ENCODE measurements at places on chromosomes 11 and 22.

DNA sequence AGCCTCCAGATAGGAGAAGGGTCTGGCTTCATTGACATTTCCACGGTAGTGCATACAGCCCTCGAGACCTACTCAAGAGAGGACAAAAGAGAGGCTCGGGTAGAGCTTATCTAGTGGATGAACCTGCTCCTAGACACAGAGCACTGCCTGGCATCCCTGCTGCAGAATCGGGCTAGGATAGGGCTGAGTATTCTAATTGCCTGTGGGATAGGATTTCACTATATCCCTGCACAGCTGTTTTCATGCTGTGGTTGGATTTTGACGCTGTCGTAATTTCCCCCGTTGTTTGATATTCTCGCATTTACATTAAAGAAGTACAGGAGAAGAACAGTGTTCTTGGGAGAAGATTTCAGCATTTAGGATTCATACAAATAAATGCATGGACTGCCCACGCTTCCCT, 107.8 kb downstream of the KIRREL3 start:
- DNase-seq: no peak

- DNase-seq: no peak
These were observed 240.2 kb downstream of the TBC1D22A start for GRCh38 chr22:47002692-47003091.

- no peak for DNase-seq
These were observed 73.6 kb downstream of the CSTPP1 start for GRCh38 chr11:47010179-47010578.

DNA sequence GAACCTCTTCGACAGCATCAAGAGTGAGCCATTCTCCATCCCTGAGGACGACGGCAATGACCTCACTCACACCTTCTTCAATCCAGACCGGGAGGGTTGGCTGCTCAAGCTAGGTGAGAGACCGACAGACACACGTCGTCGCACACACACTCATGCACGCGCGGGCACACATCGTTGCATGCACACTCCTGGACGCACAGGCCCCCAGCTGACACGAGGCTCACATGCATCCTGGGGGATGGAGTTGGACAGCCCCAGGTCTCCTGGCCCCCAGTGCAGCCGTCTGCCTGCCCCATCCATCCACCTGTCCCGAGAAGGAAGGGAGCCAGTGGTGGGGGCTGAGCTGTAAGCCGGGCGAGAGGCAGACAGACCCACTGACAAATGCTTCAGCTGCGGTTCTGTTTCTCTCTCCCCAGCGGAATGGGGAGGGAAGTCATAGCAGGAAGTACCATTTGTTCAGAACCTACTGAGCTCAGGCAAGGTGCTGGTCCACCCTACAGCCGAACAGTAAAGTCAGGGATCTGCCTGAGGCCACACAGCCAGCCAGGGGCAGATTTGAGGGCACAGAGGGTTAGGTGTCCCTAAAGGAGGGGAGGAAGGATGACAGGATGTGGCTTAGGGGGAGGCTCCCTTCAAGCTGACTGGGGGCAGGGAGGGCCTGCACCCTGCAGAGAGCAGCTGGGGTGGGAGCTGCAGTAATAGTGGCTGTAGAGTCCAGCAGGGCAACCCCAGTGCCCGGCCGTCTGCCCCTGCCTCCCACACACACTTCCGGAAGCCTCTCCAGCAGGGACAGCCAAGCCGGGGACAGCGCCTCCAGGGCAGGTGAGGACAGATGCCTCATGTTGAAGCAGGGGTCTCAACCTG, 27.1 kb downstream of the CYTH4 start:
- DNase-seq: no peak

DNA sequence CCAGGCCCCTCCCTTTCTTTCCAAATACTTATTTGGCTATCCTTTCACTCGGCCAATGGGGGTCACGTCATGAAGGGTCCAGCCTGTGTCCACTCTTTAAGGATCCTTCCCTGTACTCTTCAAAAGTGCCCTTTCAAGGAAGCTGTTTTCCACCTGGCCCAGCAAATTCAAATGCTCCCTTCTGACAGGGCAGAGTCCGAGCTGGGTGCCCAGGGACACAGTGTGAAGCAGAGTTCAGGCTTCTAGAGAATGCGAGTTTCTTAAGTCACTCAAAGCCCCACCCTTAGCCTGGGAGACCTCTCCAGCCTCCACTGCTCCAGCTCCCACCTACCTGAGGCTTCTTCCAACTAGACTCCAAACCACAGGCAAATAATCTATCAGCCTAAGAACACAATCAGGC, 5.5 kb upstream of the APOA1 start:
- DNase-seq: no peak

DNA sequence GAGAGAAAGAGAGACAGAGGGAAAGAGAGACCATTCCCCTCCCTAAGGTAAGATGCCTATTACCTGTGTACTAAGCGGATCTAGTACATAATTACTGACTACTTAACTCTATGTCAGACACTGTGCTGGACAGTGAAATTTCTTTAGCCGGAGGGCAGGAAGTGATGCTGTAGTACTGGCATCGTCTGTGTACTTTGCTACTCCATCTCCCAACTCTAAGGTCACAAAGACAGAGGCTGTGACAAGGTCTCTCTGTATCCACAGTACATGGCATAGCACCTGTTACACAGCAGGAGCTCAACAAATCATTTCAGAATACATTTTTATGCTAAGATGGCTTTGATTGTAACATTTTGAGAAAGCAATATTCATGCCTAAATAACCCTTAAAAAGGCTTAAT, 9.0 kb downstream of the BLID start:
- DNase-seq: no peak

- peak; percentile 69 for DNase-seq
These were observed 14.0 kb downstream of the RAC2 start for GRCh38 chr22:37229805-37230672.

GRCh38 chr11:123301696-123302400, 106.8 kb upstream of the CLMP start:
- peak; percentile 28 for DNase-seq

DNA sequence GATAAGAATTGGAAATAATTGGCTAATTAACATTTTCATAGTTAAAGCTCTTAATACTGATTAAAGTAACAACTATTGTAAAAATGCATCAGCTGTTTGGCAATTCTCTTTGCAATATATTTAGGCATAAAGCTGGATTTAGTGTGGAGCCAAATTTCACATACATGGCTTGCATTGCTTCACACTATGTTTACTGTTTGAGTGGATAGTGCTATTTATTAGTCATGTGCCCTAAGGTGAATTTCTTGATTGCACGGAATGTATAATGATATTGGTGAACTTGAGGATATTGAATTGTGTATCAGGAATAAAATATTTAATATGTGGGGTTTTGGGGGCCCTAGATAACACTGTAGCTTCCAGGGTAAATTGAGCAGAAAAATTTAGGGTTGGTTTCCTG, 100.9 kb downstream of the AASDHPPT start:
- DNase-seq: no peak

GRCh38 chr11:63506876-63507275, 992 bp downstream of the LGALS12 start:
- no peak for DNase-seq

- no peak for DNase-seq
These were observed 3.2 kb downstream of the IFITM10 start for GRCh38 chr11:1746956-1747752.

DNA sequence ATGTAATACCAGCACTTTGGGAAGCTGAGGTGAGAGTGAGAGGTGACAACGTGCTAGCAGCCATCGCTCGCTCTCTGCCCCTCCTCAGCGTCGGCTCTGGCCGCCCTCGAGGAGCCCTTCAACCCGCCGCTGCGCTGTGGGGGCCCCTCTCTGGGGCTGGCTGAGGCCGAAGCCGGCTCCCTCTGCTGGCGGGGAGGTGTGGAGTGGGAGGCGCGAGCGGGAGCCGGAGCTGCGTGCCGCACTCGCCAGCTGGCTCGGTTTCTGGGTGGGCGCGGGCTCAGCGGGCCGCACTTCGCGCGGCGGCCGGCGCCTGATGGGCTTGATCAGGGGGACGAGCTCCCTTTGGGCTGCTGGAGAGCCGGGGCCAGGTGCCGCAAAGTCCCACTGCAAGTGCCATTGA, 98.9 kb upstream of the UBASH3B start:
- DNase-seq: no peak

- DNase-seq: no peak
These were observed 302.0 kb downstream of the KIRREL3 start for GRCh38 chr11:126698576-126698975.

DNA sequence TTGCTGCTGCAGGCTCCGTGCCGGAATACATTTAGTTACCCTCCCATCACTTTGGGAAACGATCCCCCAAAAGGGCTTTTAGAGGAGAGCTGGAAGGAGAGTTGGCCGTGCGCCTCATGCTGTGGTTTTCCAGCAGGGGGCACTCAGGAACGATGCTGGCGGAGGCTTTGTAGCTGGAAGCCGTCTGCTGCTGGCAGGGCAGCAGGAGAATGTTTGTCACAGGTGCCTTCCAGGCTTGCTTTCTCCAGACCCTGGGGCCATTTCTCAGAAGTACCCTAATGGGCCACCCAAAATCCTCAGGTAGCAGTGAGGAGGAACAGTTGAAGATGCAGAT, 30.0 kb upstream of the CABP7 start:
- DNase-seq: peak; percentile 19

DNA sequence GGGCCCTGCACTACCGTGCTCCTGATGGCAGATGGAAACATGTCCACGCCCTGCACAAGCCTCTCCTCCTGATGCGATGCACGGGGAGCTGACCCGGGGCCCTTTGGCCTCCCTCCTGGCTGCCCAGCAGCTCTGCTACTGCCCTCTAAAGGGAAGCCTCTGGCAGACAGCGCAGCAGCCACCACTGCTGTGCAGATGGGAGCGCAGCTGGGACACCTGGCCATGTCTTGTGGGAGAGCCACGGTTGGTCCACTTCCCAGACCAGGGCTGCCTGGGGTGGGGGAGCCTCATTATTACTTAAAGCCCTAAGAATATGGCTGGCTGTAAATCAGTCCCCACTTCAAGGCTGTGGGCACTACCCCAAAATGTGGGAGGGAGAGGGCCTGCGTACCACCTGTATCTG, 38.3 kb downstream of the TBX1 start:
- no peak for DNase-seq

DNA sequence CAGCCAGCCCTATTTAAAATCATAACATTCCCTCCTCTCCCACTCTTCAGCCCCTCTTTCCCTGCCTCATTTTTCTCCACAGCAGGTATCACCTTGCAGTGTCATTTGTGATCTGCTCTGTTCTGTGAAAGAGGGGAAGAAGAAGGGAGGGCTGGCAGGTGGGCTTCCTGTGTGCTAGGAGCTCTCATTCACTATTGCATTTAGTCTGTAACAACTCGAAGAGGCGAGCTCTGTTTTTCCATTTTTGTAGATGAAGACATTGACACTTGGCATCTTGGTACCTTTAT, 52.1 kb upstream of the CRYBB3 start:
- no peak for DNase-seq

All from stimulated activated CD4-positive, alpha-beta T cell treated with anti-CD3 and anti-CD28 coated beads, Interleukin-1b, Interleukin-23, amount 100 ng/mL, for 1 hour (primary cell).